ENCODE measurements at places on chromosomes 6 and 20.
A peak's percentile ranks its signal among the peaks of the same experiment; 100 is the strongest.

DNA sequence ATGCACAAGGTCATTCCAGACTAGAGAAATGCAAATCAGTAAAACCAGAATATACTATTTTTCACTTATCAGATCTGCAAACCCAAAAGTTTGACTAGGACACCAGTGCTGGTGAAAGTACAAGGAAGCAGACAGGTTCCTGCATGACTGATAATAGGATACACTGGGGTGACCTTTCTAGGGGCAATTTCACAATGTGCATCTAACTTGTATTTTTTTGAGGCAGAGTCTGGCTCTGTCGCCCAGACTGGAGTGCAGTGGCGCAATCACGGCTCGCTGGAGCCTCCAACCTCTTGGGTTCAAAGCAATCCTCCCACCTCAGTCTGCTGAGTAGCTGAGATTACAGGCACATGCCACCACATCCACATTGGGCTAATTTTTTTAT is 11.4 kb downstream of the COMMD7 start:
- no peak for DNase-seq

DNA sequence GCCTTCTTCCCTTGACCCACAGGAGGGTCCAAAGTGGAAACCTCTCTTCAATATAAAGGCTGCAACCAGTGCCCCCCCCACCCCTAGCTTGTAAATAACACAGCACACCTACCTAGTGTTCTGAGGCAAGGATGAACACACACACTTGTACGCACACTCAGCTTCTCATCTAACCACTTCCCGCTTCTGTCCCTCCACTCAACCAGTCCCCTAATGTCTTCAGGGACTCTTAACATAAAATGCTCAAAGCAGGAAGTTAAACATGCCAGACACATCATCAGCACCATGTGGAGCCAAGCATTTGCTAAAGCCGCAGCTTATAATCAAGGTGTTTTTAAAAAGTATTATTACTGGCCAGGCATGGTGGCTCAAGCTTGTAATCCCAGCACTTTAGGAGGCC is 35.3 kb downstream of the FOXQ1 start:
- no peak for DNase-seq

DNA sequence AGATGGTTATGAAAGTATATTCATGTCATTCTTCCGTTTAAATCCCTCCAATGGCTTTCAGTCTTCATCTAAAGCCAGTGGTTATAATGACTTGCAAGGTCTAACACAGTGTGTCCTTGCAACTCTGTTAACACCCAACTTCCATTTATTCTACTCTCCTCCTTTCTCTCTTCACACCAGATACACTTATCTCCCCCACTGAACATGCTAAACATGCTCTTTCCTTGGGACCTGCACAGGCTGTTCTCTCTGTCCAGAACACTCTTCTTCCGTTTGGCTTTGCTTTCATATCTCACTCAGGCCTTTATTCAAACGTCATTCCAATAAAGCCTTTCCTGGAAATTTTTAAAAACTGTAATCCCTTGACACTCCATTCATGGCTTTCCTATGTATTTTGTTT is 91.5 kb downstream of the EPHA7 start:
- no peak for DNase-seq

GRCh38 chr20:35339007-35339406 is 46.8 kb upstream of the FAM83C start:
- DNase-seq, result no peak

DNA sequence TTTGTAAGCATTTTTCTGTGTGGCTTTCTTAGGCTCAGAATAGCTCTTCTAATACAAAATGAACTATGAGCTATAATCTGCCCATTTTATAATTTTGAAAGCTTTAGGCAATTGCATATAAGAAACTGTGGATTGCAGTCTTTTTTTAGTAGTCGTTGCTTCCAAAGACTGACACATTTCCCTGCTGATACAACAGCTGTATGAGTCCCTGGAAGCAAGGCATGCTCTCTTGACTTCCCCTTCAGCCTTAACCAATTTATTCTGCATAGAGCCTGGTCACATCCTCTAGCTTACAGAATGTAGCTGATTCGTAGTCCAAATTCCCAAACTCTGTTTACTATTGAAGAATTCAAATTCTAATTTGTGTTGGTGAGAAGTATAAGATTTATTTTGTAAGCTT is 155.3 kb upstream of the EYA4 start:
- DNase-seq, result no peak

- DNase-seq, result no peak
Observed at GRCh38 chr6:70164556-70164955, 138.3 kb downstream of the COL9A1 start.

DNA sequence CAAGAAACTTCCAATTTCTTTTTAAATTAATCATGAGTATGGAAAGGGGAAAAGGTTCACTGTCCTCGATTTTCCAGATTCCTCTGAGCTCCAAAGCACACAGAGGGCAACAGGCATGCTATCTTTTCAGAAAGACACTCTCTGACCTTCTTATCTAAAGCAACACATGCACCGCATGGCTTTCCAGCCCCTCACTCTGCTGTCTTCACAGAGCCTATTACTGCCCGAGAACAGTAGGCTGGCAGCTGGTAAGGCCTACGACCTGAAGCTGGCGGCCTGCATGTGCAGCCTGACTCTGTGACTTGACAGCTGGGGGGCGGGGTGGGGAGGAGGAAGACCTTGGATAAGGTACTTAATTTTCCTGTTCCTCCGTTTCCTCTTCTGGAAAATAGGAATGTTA is 86.3 kb downstream of the ELOVL4 start:
- DNase-seq, result no peak

GRCh38 chr20:41704896-41705295 is 86.7 kb upstream of the CHD6 start:
- no peak for DNase-seq

DNA sequence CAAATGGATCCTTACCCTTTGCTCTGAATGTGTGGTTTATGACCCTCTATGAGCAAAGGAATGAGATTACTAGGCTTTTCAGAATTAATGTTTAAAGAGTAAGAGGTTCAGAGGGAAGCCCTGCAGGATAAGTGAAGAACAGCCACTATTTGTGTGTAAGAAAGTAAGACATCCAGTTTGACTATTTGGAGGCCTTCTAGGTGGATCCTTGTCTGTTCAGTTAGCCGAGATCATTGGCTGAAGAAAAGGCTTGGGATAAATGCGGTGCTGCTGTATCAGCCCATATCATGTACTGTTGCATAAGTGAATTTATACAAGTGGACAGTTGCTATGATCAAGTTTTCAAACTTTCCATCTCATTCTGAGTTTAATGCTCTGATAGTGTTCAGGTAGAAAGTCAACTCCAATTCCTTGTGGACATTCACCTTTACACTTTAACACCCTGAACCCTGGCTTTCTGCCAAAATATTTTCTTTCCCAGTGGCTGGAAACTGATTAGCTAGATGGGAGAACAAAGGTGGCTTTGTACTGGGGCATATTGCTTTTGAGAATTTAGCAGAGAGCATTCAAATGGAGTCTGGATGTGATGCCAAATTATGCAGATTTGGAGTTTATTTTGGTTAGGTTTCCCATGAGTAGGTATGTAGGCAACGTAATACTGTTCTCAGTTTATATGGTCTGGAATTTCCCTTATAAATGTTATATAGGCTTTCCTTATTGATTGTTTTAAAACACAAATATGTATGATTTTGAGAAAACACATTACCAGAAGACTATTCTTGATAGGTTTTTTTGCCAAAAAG is 15.0 kb downstream of the PARD6B start:
- DNase-seq, result no peak

DNA sequence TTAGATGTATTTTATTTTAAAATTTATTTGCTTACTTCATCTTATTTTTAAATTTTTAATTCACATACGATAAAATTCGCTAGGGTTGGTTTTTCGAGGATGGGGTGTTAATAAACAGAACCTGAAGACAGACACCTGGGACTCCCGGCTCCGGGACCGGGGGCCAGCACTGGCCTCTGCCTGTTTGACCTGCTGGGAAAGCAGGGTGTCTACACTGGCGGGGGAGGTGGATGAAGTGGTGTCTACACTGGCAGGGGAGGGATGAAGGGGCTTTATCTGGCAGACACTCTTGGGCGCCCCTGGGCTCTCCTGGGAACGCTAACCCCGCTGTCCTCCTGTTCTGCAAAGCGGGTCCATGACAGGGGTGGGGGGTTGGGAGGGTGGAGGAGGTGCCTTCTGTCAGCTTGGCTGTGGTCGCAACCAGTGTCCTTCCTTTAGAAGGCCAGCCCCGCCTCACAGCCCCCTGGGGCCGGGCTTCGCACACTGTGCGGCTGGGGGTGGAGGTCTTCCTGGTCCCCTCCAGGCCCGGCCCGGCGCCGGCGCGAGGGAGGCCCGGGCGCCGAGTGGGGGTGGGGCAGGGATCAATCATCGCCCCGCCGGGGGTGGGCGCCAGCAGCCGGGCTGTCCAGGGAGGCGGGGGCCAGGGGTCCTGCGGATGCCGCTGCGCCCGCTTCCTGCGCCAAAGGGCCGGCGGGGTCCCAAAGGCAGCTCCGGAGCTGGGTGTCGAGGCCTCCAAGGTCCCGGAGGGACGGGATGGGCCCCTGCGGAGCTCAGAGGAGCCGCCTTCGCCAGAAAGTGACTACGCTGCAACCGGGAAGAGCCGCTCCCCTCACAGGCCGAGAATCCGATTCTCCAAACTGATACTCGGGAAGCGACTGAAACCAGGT is 1.8 kb downstream of the GATA5 start:
- no peak for DNase-seq

DNA sequence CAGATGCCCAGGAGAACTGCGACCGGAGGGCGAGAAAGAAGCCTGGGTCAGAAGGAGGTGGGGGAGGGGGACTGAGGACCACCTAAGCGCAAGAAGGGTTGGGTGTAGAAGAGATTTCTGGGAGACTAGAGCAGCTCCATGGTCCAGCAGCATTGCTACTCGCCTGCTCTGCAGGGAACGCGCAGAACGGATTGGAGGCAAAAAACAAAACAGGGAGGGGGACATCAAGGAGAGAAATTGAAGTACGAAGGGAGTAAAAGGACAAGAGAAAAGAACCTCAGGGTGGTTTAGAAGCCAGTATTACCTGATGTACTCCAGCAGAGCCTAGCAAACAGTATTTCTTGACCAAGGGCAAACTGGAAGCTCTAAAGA is 537 bp upstream of the GABBR1 start:
- no peak for DNase-seq

DNA sequence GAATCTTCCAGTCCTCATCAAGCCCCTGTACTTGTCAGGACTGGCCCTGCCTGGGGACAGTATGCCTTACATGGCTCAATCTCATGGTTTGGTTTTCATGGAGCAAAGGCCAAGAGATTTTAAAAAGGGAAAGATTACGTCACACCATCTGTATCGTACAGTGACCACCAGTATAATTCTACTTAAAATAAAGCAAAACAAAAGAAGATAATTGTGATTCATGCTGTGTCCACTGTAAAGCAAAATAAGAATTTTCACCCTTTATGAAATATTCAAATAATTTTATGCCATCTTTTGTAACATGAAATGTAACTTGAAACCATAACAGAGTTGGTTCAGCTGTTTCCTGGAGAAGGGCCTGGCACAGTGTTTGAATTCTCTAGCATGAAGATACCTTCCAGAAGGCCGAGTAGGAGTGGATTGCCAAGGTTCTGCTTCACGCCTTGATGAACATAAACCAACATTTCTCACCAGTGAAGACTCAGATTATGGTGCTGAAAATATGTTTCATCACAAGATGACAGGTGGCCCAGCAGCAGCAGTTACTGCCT is 486.5 kb downstream of the RFPL4B start:
- DNase-seq, result no peak

DNA sequence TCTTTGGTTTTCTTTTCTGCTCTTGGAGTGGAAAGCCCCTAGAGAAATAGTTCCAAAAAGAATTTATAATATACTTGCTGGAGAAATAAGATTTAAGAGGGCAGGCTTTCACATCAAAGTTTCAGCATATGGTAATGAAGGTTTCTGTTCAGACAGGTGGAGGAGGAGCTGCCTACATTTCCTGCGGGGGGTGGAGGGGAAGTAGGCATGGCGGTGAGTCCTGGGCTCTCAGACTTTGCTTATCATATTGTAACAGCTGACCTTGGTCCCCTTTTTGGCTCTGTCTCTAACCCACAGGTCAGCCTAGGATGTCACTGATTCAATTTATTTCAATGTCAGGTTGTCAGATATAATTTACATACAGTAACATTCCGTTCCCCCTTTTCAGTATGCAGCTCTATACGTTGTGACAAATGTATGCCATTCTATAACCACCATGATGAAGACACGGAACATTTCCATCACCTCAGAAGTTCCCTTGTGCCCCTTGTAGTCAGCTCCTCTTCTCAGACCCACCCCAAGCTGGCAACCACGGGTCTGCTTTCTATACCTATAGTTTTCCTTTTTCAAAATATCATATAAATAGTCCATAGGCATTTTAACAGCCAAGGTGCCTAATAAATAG is 77.6 kb upstream of the GGTLC1 start:
- no peak for DNase-seq

GRCh38 chr6:32488083-32488482 is 42.0 kb downstream of the HLA-DRB5 start:
- no peak for DNase-seq

DNA sequence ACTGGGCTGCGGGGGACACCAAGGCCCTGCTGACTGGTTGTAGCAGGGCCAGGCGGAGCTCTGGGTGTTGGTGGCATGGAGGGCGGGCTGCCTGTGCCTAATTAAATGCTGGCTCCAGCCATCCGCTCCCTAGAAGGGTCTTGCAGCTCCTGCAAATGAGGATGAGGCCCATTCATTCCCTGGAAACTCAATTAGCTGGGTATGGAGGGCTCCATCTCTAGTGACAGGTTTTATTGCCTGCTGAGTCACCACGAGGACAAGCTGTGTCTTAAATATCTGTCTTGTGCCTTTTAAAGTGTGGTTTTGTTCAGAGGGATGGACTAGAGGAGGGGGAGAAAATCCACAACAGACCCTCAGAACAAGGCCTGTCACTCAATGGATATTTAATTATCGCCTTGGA is 60.9 kb downstream of the SULF2 start:
- no peak for DNase-seq

DNA sequence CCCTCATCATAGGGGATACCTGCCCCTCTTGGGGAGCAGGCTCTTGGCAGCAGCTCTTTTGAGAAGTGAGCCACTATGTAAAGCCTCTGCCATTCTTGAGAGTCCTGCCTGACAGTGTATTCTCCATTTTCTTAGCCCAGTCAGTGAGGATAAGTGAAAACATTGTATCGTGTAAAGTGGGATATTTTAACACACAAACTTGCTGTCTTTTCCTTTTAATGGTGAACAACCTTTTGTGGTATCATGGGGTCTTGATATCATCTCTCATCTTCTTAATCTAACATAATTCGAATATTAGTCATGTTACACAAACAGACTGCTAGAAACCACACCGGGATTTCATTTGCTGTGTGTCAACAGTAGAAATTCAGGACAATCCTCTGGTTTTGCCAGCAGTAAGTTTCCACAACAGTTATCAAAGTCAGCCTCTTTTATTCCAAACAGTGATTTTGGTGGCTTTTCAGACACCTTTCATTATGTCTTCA is 136.2 kb downstream of the HIVEP1 start:
- no peak for DNase-seq

- DNase-seq, result no peak
Observed at GRCh38 chr6:2993755-2994317, 5.9 kb upstream of the NQO2 start.

- DNase-seq, result no peak
Observed at GRCh38 chr20:32957459-32957858, 46.8 kb downstream of the SUN5 start.

GRCh38 chr6:142331075-142331551 is 29.3 kb downstream of the ADGRG6 start:
- peak; percentile 1 for DNase-seq

- no peak for DNase-seq
Observed at GRCh38 chr6:12483712-12484111, 193.6 kb downstream of the EDN1 start.

GRCh38 chr20:38951611-38952010 is 10.5 kb upstream of the DHX35 start:
- no peak for DNase-seq

- DNase-seq, result no peak
Observed at GRCh38 chr6:96547654-96548053, 15.3 kb upstream of the FHL5 start.

All from CD4-positive, alpha-beta T cell treated with Interferon gamma for 1 hour (primary cell).